Activated CD8-positive, alpha-beta T cell treated with anti-CD3 and anti-CD28 coated beads, Interleukin-2, amount 10 ng/mL, durations not matched to agents 7 days and 5 days (primary cell): ENCODE measurements at places on chromosomes 11 and 22. TPM values are rescaled to one million over a fixed set of nuclear protein-coding genes. Genes with fewer than 3 reads are reported as not detected.

The CARD16 gene
- 73.9 TPM for total RNA-seq

The MRGPRE gene
- not detected for total RNA-seq

The CHADL gene
- 0.37 TPM for total RNA-seq

The GLYAT gene
- not detected for total RNA-seq

The CRYBA4 gene
- not detected for total RNA-seq

The RIN1 gene
- 1.3 TPM for total RNA-seq

The PTPRCAP gene
- 447 TPM for total RNA-seq

The LSP1 gene
- 477 TPM for total RNA-seq

The OR11H1 gene
- total RNA-seq: not detected

- DNase-seq: no peak
These were observed 1033.2 kb downstream of the TBC1D22A start for GRCh38 chr22:47795477-47796127.

DNA sequence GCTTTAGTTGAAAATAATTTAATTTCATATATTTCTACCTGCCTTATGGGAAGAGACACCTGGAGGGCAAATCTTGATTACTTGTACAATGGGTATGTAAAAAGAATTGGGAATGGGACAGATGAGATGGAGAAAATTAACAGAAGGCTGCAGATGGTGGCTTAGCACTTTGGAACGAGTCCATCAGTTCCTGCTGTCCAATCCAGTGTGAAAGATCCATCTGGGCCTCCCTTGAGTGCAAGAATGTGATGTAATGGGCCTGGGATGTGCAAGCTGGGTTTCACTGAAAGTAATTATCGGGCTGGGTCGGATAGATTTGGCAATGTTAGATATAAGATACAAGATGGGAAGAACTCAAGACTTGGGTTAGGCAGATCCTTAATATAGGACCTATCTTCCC is 42.0 kb downstream of the CECR2 start:
- DNase-seq: no peak

GRCh38 chr11:115758011-115758410 is 253.8 kb upstream of the CADM1 start:
- DNase-seq: no peak

- no peak for DNase-seq
These were observed 135.2 kb downstream of the TTC28 start for GRCh38 chr22:28544431-28544868.

GRCh38 chr11:62999649-63000048 is 14.9 kb upstream of the SLC22A6 start:
- no peak for DNase-seq

- no peak for DNase-seq
These were observed 4.5 kb downstream of the CCDC82 start for GRCh38 chr11:96385187-96385586.

GRCh38 chr11:101341578-101341977 is 212.0 kb upstream of the PGR start:
- no peak for DNase-seq

DNA sequence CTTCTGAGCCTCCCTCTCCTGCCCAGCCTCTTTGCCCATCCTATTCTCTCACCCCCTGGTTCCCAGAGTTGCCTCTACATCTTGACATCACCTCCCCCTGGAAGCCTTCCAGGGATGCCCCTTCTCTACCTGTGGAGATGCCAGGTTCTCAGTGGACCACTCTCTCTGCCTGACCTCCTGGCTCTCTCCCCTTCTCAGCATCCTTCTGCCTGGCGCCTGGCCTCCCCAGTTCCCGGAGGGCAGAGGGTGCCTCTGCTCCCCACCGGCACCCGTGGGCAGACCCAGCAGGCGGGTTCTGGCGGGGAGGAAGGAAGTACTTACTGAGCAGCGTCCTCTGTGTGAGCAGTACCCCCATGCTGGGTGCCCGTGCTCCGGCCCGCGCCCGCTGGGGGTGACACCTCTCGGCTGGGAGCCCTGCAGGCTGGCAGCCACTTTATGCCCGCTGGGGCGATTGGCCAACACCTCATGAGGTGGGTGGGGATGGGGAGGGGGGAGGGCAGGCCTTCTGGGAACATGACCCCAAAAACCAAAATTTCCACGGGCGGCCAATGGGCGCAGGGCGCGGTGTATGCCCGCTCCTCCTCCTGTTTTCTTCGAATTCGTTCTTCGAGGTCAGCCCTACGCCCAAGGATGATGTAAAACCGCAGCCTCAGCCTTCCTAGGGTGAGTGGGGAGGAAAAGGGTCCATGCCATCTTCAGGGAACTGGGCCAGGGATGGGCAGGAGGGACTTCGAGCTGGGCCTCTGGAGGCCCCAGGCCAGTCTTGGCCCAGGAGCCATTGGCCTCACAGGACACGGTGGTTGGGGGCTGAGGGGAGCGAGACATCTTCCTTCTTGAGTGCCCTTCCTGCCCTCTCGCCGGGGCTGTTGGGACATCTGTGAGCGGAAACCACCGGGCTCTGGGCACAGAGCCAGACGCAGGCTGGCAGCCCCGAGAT is at the start of gene OSM:
Gene OSM (minus strand): TSS at position 407 of the 937 bp plus-strand sequence. CDS start 52 bp downstream, at position 355.
- peak; percentile 92 for DNase-seq

DNA sequence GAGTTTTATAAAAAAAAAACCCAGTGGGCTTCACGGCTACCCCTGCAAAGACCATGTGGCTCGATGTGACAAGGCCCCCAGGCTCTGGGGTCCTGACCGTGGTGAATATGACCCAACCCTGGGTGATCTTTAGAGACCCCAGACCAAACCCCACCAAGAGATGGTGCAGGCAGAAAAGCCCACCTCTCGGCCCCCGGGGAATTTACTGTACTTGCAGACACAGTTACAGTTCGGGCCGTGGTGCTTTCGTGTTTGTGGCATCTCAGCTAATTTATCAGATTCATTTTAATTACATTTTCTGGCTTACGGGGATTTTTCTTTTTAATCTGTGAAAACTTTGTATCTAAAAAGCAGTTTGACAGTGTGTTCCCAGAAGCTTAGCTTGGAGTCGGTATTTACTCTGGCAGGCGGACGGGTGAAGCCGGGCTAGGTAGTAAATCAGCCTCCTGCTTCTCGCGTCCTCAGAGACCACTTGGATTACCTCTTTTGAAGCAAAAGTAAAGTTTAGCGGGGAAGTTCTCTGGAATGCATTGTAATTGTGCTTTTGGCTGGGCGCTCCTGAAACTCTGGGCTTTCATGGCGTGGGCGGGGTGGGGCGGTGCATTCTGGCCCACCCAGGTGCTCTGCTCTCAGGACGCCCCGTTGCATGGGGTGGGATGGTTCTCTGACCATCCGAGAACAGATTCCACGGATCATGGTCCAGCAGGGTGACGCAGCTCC is 25.3 kb downstream of the ANO1 start:
- DNase-seq: no peak

- DNase-seq: no peak
These were observed 33.4 kb downstream of the TSG101 start for GRCh38 chr11:18493310-18493709.

GRCh38 chr11:29782447-29782846 is 234.4 kb downstream of the KCNA4 start:
- DNase-seq: no peak

DNA sequence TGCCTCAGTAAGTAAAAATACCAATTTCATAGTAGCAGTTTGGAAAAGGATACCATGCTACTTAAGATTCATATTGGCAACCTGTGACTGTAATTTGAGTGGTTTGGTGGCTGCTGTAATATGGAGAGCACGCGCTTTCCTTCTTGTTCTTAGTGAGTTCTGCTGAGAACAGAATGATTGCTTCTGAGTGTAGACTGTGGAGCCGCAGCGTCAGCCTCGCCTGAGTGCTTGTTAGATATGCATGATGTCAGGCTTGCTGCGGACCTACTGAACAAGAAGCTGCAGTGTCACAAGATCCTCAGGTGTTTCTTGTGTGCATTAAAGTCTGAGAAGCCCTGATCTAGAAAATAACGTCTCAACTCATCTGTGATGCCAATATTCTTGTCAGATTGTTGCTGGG is 143.2 kb downstream of the ARHGAP42 start:
- DNase-seq: no peak

DNA sequence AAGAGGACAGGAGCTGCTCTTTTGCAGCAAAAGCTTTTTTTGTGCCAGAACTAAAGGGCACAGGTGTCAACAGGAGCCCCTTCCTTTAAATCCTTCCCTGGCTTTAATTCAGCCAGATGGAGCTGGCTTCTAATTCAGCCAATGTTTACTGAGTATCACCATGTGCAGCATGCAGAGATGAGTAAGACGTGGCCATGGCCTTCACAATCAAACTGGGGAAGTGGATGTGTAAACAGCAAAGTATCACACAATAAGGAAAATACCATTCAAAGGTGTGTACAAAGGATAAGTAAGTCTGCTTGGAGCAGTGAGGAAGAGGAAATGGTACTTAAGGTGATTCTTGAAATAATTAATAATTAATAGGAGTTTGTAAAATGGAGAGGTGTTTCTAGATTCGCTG is 243.4 kb downstream of the NXPE2 start:
- no peak for DNase-seq
